ENCODE measurements at places on chromosomes 3 and 15.

DNA sequence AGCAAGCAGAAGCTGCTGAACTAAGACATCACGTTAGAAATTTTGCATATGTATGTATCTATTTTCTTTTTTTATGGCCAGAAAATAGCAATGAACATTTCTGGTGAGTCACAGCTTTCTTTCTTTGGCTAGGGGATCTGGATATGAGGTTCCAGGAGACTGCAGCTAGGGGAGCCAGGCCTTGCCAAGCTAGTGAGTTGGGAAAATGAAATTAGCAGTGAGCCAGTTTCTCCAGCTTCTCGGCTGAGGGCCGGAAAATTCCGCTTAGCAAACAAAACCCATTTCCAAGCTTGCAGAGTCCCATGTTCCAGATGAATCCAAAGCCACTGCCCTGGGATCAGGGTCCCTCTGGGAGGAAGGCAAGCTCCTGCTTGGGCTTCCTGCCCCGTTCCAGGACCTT lies 137.6 kb downstream of the SRGAP3 start:
- DNase-seq, result no peak

DNA sequence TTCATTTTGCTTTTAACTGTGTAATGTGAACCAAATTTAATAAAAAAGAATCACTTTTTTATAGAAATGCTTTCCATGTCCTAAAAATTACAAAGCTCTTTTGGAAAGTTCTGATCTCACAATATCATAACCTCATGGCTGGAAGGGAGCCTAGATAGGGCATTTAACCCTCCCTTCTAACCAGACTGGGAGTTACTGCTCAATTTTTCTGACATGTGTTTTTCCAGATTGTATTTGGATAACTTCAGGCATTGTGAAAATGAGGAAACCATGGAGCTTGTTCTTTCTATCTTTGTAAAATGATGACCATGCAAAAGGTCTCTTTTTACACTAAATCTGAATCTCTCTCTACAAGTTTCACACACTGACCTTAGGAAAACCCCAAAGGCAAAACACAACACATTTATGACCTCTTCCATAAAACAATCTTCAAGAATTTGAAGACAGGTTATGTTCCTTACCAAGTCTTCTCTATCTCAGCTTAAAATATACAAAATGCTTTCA lies 508.8 kb downstream of the DIPK2A start:
- DNase-seq, result no peak

GRCh38 chr15:33278816-33279612 lies 31.8 kb upstream of the RYR3 start:
- DNase-seq, result no peak

GRCh38 chr3:14396031-14396692 lies 6.2 kb upstream of the SLC6A6 start:
- no peak for DNase-seq

- no peak for DNase-seq
Measured at GRCh38 chr3:12508291-12508700, 24.0 kb downstream of the TSEN2 start.

GRCh38 chr3:166199491-166199890 lies 362.3 kb upstream of the BCHE start:
- no peak for DNase-seq

GRCh38 chr15:40392986-40393948 lies 10.7 kb downstream of the KNSTRN start:
- no peak for DNase-seq

DNA sequence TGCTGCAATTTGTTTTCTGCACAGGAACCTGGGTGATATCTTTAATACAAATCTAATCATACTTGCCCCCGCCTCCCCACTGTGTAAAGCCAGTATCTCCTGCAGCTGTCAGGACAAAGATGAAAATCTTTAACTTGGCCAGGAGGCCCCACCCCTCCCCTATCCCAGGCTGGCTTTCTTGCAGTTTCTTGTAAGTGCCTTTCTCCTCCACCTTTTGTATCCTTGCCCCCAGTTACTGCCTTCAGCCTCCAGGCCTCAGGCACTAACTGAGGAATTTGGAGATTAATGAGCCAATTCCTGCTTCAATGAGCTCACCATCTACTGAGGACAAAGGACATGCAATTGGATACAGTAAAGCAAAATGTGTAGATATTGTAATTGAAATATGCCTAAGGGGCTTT lies 6.5 kb downstream of the GCSAM start:
- DNase-seq, result no peak

DNA sequence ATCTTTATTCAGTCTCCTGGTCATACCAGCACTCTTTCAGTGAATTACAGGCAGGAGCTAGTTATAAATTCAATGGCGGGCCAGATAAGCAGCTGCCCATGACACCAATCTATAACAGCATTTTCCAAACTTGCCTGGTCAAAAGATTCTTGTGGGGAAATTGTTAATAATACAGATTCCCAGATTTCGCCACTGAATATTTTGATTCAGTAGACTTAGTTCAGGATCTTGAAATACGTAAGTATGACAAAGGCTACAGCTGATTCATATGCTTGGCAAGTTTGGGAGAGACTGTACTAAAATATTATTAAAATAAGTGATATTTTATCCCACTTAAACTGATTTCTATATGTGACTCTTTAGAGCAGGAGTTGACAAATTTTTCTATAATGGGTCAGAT lies 119.3 kb downstream of the TMCO5A start:
- DNase-seq, result no peak

DNA sequence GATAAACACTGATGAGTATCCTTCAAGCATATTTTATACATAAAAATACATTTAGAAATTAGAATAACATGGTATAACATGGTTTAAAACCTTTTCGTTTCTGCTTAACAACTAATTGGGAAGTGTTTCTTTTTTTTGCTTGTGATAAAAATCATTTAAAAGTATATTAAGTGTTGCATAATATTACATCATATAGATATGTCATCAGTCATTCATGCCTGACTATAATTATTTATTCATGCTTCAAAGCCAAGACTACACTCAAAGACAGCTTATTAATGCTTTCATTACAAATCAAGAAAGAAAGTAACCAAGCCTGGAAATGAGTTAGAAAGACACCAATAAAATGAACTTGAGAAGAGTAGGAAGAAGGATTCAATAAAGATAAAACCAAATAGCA lies 136.6 kb upstream of the TP63 start:
- no peak for DNase-seq

GRCh38 chr15:91068436-91068835 lies 31.6 kb upstream of the SV2B start:
- DNase-seq, result no peak

- DNase-seq, result no peak
Measured at GRCh38 chr15:58401991-58402649, 29.7 kb upstream of the LIPC start.

- no peak for DNase-seq
Measured at GRCh38 chr3:117566926-117567325, 857.3 kb downstream of the TUSC7 start.

- DNase-seq, result no peak
Measured at GRCh38 chr15:38226608-38227266, 25.9 kb upstream of the SPRED1 start.

GRCh38 chr3:60870396-60870795 lies 380.9 kb downstream of the FHIT start:
- DNase-seq, result no peak

DNA sequence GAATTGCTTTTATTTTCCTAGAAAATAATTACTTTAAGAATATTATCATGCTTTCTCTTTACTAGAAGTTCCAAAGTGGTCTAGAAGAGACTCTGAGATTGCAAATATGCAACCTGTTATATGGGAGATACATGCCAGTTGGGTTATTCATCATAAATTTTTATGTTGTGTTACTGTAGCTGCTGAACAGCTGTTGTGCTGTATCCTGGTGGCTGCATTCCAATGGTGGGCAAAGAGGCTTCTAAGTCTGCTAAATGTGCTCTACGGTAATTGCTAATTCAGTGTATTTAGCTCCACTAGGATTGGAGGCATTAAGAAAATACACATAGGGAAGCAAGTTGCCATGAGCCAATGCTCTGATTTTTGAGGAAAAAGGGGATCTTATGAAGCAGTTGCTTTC lies 409.0 kb downstream of the TUSC7 start:
- no peak for DNase-seq

- DNase-seq, result no peak
Measured at GRCh38 chr15:40454904-40455391, 14.2 kb downstream of the BAHD1 start.

DNA sequence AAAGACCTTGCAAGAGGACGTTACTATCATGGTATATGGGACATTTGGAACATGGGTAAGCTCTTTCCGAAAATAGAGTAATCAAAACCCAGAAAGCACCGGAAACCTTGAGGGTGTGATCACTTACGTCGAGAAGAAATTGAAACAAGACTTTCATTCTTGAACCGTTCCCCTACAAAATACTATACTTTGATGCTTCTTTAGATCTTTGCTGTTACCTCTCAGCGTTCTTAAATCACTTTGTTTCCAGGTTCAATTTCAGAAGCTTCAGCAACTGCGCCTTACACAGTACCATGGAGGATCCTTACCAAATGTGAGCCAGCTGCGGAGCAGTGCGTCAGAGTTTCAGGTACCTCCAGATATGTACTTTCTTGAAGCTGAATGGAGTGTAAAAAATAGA lies 10.1 kb downstream of the CRTC3 start:
- no peak for DNase-seq

DNA sequence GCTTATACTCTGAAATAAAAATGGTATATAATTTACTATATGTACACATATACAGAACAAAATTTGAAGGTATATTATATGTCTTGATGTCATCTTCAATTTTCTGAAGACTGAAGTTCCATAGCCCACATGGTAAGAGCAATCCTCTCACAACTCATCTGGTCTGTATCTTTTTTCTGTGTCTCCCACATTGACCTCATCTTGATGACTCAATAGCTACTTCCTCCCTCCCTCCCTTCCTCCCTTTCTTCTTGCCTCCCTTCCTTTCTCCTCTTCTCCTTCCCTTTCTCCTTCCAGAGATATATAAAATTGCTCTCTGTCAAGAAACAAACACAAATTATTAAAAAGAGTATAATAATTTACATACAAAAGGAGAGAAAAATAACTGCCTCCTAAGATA lies 268.5 kb downstream of the SQOR start:
- no peak for DNase-seq

GRCh38 chr3:105369500-105370371 lies 3.0 kb downstream of the ALCAM start:
- peak; percentile 16 for DNase-seq

- DNase-seq, result no peak
Measured at GRCh38 chr3:179526482-179526881, 36.2 kb upstream of the ACTL6A start.

GRCh38 chr15:100032358-100033085 lies 299.3 kb upstream of the LYSMD4 start:
- no peak for DNase-seq

GRCh38 chr15:27061739-27062138 lies 90.8 kb downstream of the GABRG3 start:
- no peak for DNase-seq

GRCh38 chr3:64122476-64122875 lies 99.2 kb upstream of the PSMD6 start:
- no peak for DNase-seq

DNA sequence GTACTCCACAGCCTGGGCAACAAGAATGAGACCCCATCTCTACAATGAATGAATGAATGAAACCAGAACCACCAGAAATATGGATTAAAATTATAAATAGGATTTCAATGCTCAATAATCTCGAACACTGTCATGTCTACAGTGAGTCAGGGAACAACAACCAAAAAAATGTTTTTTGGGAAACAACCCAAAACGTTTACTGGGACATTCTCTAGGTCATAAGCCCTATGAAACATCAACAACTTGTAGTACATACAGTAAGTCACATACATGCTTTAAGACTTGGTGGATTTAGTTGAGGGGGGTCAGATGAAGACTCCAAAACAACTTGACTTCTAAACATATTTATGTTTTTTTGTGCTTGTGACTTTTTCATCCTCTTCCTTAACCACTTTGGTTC lies 511.2 kb downstream of the FOXP1 start:
- no peak for DNase-seq

DNA sequence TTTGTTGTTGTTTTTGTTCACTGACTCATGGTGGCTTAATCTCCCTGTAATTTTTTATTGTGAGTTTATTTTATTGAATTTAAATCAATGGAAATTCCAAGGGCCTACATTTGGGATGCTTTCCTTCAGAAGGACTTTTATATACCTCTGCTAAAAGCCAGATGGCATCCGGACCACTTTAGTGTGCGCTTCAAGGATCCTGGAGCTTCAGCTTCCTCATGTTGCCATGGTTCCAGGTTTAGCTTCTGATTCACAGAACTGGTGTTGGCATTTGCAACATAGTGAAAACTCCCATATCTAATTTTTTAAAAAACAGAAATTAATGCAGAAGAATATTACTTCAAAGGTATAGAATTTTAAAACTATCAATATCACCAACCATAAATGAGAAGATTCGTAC lies 8.5 kb upstream of the HACD2 start:
- no peak for DNase-seq

DNA sequence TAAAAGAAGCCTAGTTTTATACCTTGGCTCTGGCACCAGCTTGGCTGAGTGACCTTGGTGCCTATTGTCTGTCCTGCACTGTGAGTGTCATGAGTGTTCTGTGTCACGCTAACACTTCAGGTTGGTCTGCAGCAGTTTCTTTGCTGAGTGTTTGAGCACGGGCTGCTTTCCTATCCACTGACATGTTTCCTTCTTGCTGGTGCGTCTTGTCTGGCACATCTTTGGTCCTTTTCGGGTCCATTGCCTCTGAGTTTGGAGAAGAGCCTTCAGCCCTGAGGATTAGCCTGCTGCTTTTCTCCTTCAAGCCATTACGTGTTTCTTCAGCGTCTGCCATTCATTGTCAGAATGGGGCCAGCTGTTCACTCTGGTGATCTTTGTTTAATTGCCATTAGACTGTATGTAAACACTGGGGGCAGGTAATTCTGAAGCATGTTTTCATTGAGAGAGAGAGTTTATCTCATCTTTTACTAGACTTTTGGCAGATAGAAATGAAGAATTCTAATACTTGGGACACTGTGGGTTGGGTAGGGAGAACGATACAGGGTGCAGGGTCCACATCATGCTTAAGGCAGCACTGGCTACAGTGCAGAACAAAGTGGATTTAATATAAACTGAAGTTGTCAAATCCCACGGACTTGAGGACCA lies 55.5 kb downstream of the LRRC28 start:
- no peak for DNase-seq

GRCh38 chr15:69032703-69033373 lies 18.3 kb downstream of the NOX5 start:
- no peak for DNase-seq

- DNase-seq, result no peak
Measured at GRCh38 chr3:130677343-130677742, 69.3 kb downstream of the PIK3R4 start.

All from HuH-7.5 (cell line).